ENCODE measurements at places on chromosomes 5 and 9.

DNA sequence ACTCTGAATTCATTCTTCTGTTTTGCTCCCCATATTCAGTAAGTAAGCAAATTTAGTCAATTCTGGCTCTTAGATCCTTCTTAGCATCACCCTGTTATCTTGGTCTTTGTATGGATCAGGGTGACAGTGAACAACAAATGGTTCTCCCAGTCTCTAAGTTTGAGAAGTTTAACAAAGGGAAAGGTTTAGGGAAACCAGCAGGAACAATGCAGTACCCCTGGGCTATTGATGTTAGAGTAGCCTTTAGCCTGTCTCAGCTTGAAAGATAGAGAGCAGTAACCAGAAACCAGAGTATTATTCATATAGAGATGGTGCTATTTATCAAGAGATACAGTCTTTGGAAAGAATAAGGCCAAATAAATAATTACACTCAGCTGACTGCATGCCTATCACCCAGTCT lies 241.8 kb downstream of the CDH12 start:
- DNase-seq, result no peak

DNA sequence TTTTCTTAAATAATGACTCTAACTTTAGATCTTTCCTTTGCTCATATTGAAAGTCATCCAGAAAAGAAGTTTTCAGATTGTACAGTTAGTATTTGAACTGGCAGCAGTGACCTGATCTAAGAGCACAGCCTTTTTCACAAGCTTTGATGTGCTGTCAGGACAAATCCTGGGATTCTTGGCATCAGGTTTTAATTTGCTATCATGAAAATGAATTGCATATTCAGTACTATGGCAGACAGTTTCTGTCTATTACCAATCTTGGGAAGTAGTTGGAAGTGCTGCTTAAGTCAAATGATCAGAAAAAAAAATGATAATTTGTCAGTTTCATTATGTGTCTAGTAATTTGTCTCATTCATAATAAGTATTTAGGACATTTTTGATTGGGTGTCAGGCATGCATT lies 925.6 kb upstream of the ARRDC3 start:
- no peak for DNase-seq

DNA sequence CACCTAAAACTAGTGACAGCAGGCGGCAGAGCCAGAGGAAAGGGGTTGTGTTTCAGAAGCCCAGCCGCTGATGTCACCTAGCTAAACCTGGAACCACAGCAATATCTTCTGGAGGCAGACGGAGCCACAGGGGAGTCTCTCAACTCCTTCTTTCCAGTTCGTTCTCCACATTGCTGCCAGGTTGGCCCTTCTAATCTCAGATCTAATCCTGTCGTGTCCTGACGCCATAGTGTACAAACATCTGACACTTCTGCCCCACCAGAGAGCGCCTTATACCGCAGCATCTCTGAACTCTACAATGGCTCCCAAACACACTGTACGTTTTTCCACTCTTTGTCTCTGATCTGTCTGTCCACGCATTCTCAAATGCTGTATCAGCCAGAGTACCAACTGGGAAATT lies 240.0 kb downstream of the SMARCA2 start:
- DNase-seq, result no peak

DNA sequence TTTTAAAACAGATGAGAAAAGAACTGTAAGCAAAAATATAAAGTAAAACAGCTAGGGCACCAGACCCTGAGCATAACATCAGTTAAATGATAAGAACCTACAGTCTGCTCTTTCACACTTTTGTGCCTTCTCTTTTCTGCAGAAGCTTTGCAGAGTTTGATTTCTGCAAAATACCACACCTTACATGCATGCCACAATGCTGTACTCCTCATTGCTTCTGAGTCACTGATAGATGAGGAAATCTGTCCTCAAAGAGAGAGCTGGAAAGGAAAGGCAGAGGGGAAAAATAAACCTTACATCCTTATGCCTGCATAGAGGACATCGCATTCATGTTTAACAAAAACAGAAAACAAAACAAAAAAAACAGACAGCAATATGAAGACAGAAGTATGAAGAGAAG lies 142.9 kb downstream of the ATPSCKMT start:
- DNase-seq, result no peak

DNA sequence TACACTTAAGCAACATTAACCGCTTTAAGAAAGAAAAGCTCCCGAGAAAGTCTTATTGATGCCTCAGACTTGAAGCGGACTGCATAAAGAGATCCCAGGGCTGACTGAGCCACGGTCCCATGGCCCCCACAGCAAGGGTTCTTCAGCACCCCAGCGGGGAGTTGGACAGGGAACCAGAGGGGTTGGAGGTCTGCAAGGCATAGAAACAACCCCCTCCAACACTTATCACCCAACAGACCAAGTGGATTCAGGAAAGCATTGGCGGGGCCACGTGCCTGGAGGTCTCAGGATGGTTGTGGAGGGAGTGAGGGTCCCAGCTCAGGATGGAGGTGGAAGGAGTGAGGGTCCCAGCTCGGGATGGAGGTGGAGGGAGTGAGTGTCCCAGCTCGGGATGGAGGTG lies 143.7 kb upstream of the IRX2 start:
- DNase-seq, result no peak

DNA sequence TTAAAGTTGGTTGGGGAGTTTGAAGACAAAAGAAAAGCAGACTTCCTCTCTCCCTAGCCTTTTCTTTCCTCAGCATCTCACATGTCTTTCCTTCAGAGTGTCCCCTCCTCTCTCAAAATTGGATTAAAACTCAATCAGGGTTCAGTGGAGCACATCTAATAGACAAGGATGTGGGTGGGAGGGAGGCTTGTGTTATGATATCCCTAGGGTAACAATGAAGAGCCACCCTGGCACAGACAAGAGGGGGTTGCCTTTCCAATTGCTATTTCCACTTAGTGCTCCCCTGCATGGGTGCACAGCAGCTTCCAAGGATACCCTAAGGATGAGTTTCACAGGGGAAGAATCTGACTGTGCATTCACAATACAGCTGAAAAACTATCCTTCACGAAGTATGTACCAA lies 585.2 kb upstream of the C9orf72 start:
- DNase-seq, result no peak

DNA sequence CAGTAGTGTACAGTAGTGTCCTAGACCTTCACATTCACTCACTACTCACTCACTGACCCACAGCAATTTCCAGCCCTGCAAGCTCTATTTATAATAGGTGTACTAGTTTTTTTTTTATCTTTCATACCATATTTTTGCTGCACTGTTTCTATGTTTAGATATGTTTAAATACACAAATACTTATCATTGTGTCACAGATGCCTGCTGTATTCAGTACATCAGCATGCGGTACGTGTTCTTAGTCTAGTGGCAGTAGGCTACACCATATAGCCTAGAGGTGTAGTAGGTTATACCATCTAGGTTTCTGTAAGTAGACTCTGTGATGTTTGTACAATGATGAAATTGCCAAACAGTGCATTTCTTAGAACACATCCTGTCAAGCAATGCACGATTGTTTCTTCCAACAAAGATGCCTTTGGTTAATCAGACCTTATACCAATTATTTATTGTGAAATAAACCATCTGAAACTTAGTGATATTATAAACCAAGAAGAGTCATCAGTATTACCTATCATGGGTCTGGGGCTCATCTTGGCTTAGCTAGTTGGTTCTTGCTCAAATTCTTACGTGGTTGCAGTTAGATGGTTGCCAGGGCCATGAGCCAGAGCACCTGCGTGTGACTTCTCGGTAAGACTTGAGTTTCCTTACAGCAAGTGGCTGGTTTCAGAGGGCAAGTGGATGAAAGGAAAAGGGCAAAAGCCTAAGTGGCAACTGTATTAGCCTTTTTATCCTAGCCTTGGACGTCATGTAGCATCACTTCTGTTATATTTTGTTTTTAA lies 41.1 kb downstream of the ERBIN start:
- no peak for DNase-seq

GRCh38 chr5:10538789-10539686 lies 24.8 kb upstream of the ANKRD33B start:
- DNase-seq, result no peak

GRCh38 chr9:127742435-127743088 lies 7.5 kb upstream of the TOR2A start:
- DNase-seq, result no peak

DNA sequence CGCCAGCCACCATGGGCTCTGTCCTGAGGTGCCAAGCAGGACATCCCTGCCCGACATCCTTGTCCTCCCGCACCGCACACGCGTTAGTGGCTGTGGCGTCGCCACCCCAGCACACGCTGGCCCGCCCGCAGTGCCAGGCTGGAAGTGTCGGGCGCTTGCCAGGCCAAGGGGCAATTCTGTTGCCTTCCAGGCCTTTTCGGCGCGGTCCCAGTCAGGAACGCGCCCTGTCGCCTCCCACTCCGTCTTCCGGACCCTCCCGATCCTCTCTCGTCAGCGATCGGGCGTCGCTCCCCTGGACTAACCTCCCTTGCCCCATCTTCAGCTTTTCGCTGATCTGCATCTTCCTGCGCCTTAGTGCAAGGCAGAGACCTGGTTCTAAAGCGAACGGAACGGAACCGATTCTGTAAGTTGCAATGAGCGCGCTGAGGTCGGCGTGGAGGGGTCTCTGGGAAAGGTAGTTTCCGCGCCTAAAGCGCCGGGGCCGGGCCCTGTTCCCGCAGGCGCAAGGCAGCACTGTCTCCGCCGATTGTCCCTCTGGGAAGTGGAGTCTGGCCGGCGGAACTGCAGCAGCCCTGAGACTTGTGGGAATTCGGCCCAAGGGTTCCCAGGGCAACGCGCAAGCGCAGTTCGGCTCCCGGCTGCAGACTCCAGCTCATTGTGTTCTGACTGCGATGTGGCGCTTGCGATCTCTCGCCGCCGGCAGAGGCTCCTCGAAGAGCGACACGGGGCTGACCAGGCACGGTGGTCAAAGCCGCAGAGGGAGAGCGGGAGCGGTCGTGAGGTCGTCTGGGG lies at the start of gene ZNF454:
Gene ZNF454 (plus strand): TSS at position 630 of the 792 bp plus-strand sequence. CDS start 1,594 bp downstream, outside the sequence.
- DNase-seq, result peak; percentile 96

DNA sequence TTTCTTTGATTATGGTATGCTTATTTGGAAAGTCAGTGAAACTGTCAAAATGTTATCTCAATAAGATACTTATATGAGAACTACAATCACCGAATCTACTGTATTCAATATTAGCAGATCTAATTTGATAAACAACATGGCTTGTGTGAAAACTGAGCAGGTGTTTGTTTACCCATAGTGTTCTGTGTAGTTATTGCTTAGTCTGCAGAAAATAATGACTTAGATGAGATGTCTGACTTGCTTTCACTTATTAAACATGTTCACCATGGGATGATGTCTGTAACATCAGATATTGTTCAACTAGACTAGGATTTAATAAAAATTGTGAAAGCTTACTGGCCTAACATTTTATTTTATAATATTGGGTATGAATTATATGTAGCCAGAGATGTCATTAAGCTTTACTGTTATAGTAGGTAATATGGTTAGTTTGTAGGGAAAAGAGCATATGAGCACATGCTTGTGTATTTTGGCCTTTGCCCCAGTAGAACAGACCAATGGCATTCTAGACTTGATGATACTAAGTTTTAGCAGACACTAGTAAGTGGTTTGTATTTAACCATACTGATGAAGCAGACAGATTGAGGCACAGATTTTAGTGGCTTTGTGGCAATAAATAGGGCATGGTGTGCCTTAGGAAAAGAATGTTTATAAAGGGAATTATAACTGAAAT lies 16.4 kb downstream of the SUB1 start:
- DNase-seq, result no peak

- no peak for DNase-seq
Observed at GRCh38 chr5:68217047-68217355, 1.4 kb downstream of the PIK3R1 start.

- DNase-seq, result no peak
Observed at GRCh38 chr5:59759600-59760351, 133.8 kb downstream of the PDE4D start.

DNA sequence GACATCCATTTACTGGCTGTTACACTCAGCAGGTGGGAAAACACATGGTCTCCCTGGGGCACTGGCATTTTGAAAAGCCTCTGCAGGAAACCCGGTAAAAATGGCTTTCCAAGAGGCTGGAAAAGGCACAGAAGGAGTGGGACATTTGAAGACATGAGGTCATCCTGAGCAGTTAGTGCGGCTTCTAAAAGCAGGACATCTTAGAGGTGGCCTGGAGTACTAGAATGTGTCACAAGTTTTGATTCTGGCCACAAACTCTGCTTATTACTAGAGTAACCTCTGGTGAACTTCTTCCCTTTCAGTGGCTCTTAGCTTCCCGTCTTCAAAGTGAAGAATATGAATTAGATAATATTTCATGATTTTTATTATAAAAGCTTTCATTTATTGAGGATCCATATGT lies 423.0 kb upstream of the BRINP1 start:
- no peak for DNase-seq

DNA sequence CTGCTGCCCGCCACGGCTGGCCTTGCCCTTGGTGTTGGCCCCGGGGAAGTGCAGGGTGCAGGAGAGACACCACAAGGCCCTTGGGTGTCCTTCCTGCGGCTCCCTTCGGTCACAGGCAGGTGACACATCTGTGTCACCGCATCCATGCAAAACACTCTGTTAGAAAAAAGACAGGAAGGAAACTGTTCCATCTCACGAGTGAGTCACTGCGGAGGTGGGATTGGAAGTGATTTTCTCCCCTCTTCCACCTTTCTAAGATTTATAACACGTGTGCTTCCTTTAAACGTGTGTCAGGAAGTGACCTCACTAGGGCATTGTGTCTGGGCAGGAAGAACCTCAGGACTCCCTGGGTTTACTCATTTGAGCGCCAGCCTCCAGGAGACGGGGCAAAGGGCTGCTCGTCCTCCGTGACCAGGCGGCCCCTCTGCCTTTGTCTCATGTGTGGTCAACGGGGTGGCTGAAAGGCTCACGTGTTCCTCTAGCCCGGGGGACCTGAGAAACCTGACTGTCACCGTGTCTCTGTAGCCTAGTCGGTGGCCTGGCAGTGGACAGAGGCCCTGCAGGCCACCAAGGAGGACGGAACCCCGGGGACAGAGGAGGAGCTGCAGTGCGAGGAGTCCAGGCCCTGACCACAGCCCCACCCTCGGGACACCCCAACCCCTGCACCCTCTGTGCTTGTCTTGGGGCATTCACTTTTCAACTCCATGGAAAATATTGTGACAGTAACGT lies 4.9 kb upstream of the LCN1 start:
- DNase-seq, result no peak

DNA sequence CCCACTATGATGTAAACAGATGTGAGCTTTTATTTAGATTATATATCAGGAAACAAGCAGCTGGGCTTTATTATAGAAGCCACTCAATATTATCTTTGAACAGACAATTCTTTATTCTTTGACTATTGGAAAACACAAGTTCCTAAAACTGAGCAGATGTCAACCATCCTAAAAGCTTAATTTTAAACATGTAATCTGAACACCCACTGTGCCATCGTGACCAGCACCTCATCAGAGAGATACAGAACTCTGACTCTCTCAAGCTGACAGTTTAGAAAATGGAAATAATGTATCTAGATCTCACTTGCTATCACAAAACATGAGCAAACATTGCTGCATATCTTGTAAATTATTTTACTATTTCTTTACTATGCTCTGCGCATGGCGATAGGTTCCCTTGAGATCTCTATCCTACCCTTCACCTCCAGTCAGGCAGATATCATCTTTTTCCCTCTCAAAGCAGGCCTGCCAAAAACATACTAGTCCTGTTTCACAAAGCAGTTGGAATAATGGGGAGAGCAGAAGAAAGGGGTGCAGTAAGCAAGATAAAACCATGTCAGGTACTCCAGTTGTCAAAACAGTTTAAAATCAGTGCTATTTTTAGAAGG lies 151.0 kb downstream of the KIAA0825 start:
- DNase-seq, result no peak
